Panc1 (cell line): ENCODE measurements at places on chromosomes 2 and 18.

GRCh38 chr2:203399031-203399430 is 70.8 kb downstream of the ABI2 start:
- peaks cover 24% of the 10 kb centered on the region for H3K36me3 ChIP-seq
- H3K27me3 ChIP-seq = no peaks in the 10 kb centered on the region
- no peaks in the 10 kb centered on the region; the same call in 1 of the 2 replicates for H3K4me1 ChIP-seq

GRCh38 chr2:224111576-224111975 is 72.5 kb upstream of the SERPINE2 start:
- no peaks in the 10 kb centered on the region for H3K27me3 ChIP-seq
- no peak overlapping the region for H3K4me3 ChIP-seq
- H3K4me1 ChIP-seq = no peaks in the 10 kb centered on the region

DNA sequence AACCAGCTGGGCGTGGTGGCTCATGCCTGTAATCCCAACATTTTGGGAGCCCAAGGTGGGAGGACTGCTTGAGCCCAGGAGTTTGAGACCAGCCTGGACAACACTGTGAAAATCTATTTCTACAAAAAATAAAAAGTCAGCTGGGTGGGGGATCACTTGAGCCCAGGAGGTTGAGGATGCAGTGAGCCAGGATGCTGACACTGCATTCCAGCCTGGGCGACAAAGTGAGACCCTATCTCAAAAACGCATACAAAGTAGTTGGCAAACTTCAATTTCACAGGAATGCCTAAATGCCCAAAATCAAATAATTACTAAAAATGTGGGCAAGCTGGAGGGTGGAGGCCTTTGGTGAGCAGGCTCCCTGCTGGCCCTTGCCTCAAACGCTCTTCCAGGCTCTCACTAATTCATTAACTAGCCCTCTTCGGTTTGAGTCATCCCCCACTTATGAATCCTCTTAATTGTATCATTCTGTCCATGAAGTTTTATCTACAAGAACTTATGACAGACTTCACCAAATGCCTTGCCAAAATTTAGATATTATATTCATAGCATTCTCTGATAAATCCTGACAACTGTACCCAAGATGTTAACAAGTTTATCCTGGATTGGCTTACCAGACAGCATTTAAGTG is 68.7 kb upstream of the ZFP36L2 start:
- H3K27me3 ChIP-seq = no peaks in the 10 kb centered on the region
- peaks cover 7% of the 10 kb centered on the region for H3K4me1 ChIP-seq
- H3K4me3 ChIP-seq = no peak overlapping the region
- no peak overlapping the region for H3K27ac ChIP-seq

DNA sequence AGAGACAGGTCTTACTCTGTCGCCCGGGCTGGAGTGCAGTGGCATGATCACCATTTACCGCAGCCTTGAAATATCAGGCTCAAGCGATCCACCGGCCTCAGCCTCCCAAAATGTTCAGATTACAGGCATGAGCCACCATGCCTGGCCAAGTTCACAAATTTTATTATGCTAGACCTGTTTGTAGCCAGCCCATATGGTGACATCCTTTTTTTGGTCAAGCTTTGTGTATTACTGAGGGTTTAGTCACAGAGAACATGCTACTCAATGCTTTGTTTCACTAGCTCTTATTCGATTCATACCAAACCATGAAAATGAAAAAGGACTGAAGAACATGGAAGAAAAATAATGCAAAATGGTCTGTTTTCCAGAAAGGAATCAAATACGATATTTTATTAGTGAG is 41.4 kb downstream of the DGKD start:
- H3K27ac ChIP-seq = no peak overlapping the region
- no peaks in the 10 kb centered on the region for H3K27me3 ChIP-seq
- DNase-seq = no peak
- no peak overlapping the region for H3K4me3 ChIP-seq

DNA sequence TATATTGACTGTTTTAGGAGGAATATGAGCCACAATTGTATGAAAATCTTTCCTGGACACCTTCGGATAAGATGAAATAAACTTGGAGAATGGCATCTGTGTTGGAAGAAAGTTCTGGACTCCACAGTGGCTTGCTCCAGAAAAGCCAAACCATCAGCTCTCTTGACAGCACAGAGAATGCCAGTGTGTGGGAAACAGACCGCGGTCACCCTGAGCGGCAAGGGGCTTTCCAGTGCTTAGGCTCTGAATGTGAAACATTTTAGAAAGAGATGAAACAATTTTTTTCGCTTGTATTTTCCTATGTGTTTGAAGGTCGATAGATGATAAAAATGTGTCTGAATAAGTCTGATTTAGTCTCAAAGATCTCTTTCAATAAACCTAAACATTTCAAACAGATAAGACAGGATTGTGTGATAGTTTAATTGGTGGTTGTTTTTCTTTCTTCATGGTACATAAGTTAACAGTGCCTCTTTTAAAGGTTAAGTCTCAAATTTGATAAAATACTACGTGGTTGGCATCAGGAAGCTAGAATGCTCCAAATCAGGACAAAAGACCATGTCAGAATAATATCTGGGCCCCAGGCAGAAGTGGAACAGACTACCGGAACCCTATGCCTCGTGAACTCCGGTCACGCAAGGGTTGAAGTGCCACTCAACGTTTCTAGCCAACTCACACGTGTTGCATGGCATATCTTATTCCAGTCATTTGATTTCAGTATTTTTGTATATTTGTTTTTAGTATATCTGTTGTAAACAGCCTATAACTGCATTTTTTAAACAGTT is 28.9 kb downstream of the PTGR3 start:
- H3K4me3 ChIP-seq = no peak overlapping the region
- no peak for DNase-seq
- no peaks in the 10 kb centered on the region for H3K4me1 ChIP-seq
- H3K27me3 ChIP-seq = no peaks in the 10 kb centered on the region
- H3K36me3 ChIP-seq = no peaks in the 10 kb centered on the region

DNA sequence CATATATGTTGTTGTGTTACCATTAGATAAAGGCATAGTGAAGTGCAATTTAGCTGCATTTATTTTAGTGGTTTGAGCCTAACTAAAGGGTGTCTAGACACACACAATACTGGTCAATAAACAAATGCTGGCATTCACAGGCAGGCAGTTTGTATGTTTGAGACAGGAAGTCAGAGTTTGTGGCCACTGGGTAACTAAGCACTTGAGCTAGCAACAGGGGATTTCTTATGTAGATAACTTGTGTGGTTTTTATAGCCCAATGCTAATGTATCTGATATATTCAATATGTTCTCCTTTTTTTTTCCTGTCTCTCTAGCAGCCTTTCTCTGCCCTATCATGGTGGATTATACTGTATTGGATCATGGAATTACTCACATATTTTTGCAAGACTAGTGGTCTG is 38.1 kb downstream of the LRRTM4 start:
- no peaks in the 10 kb centered on the region for H3K4me1 ChIP-seq
- no peak for DNase-seq
- no peaks in the 10 kb centered on the region for H3K36me3 ChIP-seq

GRCh38 chr2:20097889-20098714 is 46.7 kb upstream of the LAPTM4A start:
- no peaks in the 10 kb centered on the region for H3K27me3 ChIP-seq
- peak; percentile 89 for DNase-seq
- no peak overlapping the region for H3K4me3 ChIP-seq
- no peaks in the 10 kb centered on the region for H3K4me1 ChIP-seq
- H3K27ac ChIP-seq = no peak overlapping the region
